ENCODE measurements at places on chromosomes 12 and 14.

DNA sequence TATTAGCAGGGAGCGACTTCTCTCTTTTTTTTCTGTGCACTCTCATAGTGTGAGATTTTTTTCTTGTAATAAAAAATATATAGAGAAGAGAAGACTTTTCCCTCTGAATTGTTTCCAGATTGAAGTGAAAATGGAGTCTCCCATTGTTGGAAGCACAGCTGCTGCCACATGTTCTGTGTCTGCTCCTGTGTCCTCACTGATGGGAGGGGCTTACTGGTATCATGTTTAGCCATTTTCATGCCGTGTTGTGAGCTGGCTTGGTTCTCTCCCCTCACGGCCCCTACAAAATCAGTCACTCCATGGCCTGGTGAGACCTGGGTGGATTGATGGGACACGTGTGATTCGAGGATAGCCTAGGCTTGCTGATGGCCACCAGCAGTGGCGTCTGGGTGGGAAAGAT is 379.7 kb upstream of the DDHD1 start:
- no peak for DNase-seq

- DNase-seq = no peak
These were observed 103.6 kb downstream of the NTF3 start for GRCh38 chr12:5535541-5535940.

DNA sequence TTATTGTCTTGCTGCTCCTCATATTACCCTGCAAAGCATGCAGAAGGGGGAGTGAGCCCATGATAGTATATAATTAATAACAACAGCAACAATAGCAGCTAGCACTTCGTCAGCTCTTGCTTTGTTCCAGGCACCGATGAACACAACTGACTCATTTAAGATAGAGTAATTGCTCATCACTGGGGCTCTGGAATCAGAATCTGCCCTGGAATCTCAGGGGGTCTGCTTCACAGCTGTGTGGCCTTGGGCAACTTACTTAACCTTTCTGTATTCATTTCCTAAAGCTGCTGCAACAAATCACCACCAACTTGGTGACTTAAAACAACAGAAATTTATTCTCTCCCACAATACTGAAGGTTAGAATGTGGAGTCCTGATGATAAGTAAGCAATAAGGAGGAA is 55.0 kb upstream of the PSMC1 start:
- DNase-seq = no peak

GRCh38 chr12:56080556-56081138 is 682 bp downstream of the ERBB3 start:
- no peak for DNase-seq

GRCh38 chr14:67426983-67427606 is 15.1 kb upstream of the PLEK2 start:
- DNase-seq = peak; percentile 56

- DNase-seq = peak; percentile 9
These were observed 19.7 kb upstream of the FAM234B start for GRCh38 chr12:13024531-13024916.

DNA sequence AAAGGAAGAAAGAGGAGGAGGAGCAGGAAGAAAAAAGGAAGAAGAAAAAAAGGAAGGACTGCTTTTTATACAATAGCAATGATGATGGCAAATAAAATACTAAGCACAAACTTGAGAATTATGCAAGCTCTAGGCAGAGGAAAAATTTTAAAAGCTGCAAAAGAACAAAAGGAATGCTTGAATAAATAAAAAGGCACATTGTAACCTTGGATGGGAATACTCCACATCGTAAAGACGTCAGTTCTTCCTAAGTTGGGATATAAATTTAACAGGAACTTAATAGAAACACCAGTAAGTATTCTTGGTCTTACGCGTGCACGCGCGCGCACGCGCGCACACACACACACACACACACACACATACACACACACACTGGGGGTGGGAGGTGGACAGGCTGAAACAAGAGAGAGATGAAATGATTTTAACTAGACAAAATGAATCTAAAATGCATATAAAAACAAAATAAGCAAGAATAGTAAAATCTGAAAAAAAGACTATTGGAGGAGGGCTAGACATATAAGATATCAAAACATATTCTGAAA is 43.0 kb downstream of the SERPINA3 start:
- no peak for DNase-seq

DNA sequence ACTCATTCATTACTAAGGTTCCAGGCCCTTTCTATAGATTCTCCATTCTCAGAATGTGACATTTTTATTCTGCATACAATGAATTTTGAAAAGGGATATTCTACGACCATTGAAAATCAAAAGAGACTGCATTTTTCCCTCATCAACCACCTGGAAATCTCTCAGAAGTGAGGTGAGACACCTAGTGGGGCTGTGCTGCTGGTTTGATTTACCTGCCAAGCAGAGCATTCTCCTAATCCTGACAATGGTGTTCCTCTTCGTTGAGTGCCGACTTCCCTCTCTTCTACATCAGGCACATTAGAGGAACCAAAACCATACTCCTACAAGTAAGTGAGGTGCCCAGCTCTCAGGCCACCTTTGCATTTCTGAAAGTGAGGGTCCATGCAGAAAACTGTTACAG is 14.9 kb downstream of the CKB start:
- no peak for DNase-seq

DNA sequence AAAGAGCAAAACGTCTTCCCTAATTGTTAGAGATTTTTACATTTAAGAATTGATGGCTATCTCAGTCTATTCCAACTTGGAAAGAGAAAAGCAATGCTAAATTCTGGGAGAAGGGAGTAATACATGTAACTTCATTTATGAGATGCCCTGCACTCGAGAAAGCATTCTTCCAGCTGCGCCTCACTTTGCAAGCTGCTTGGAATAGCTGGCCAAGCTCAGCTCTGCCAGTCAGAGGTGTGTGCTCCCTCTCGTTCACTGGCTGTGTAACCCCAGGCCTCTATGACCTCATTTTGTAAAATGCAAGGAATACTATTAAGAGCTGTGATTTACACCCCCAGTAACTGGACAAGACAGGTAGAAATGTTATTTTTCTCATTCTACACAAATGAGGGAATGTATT is 79.1 kb downstream of the OTX2 start:
- no peak for DNase-seq

GRCh38 chr12:13945641-13946040 is 35.8 kb downstream of the GRIN2B start:
- DNase-seq = no peak

DNA sequence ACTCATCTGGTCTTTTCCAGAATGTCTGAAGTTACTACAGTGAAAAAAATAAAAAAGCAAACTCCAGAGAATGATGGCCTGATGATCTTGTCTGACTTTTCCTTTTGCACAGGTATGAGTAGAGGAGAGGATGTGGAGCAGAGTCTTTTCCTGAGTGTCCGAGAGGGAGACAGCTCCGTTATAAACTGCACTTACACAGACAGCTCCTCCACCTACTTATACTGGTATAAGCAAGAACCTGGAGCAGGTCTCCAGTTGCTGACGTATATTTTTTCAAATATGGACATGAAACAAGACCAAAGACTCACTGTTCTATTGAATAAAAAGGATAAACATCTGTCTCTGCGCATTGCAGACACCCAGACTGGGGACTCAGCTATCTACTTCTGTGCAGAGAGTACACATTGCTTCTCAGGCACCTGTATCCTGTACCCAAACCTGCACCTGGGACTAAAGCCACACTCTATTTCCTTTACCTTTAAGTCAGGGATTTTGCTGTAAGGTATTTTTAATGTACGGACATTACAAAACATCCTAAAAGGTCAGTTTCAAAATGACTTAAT is 75.8 kb upstream of the OR4E1 start:
- no peak for DNase-seq

- no peak for DNase-seq
These were observed 120.7 kb upstream of the PWP1 start for GRCh38 chr12:107564946-107565345.

DNA sequence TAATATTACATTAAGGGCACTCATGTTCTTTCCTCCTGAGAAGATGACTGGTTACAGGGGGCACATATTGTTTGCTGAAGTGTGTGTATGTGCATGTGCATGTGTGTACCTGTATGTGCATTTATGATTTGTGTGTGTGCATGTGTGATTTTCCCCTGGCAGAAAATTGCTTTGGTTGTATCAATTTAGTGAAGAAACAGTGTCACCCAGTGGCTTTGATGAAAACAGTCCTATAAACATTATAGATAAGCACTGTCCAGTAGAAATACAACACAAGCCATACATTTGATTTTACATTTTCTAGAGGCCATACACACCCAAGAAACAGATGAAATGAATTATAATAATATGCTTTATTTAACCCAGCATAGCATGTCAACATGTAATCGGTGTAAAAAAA is 8.6 kb downstream of the PDE3A start:
- no peak for DNase-seq

GRCh38 chr12:9237286-9237685 is 29.1 kb upstream of the PZP start:
- no peak for DNase-seq

- DNase-seq = no peak
These were observed 355.6 kb downstream of the LRIG3 start for GRCh38 chr12:58564721-58565120.

DNA sequence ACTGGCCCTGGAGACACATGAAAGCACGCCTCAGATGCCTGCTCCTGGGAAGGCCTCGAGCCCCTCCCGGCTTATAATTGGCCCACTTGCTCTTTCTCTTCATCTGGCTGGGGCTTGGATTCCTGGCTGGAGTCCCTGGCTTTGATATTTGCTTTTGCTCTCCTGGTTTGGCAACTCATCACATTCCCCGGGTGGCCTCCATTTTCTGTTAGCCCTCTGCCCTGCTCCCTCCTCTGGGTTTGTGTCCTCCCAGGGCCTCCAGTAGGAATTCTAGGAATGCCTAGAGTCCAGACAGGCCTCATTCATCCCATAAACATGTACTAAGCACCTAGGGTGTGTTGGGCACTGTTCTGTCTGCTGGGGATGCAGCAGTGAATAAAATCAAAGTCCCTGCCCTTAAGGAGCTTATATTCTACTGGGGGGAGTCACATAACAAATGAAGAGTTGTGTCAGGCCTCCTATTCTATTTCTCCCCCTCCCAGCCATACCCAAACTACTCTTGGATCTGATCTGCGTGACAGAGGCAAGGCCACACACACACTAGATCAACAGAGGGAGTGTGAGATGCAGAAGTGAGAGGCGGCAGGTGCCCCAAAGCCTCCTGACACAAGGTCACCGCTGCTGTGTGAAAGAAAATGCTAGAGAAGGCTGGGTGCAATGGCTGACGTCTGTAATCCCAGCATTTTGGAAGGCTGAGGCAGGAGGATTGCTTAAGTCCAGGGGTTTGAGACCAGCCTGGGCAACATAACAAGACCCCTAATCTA is 21.3 kb upstream of the TSPAN9 start:
- no peak for DNase-seq

DNA sequence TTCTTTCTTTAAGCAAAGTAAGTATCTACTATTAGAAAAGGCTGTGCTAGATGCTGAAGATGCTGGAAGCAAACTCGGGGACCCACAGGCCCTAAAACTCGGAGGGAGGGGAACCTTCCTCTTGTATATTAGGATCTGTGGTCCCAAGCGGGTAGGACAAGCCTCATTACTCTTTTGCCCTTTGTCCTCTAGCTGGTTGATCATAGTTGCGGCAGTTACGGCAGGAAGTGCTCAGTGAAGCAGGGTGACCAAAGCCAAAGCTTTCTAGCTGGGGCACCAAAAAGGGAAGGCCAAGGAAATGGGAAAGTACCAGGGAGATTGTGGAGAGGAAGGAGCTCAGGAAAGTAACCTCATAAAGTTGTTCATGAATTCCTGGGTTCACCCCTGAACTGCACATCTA is 76.3 kb downstream of the SCFD1 start:
- DNase-seq = no peak

DNA sequence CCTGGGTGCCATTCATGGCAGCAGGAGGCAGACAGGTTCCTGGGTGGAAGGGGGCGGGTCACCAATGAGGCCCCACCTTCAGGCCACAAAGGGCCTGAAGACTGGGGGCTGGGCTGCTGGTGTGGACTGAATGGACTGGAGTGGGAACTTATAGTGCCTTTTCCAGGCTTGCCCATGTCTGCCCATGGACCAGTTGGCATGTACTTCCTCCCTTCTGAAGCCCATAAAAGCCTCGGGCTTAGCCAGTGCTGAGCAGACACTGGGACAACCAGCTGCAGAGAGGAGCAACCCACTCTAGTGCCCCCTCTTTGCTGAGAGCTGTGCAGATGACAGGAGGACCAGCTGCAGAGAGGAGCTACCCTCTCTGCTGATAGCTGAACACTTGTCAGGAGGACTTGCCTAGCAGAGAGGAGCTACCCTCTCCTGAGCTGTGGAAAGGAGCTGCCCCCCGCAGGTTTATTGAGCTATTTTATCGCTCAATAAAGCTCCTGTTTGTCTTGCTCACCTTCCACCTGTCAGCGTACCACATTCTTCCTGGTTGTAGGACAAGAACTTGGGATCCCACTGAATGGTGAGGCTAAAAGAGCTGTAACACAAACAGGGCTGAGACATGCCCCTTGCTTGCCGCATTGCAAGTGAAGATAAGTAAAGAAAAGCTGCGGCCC is 34.0 kb downstream of the APAF1 start:
- DNase-seq = no peak

- DNase-seq = no peak
These were observed 1.2 kb downstream of the ESRRB start for GRCh38 chr14:76376878-76377734.

- no peak for DNase-seq
These were observed 383.0 kb downstream of the PCNX1 start for GRCh38 chr14:71290301-71290700.

GRCh38 chr14:101120641-101121507 is 217.4 kb upstream of the RTL1 start:
- peak; percentile 95 for DNase-seq

- no peak for DNase-seq
These were observed 2.0 kb upstream of the CCDC197 start for GRCh38 chr14:93994919-93995682.

DNA sequence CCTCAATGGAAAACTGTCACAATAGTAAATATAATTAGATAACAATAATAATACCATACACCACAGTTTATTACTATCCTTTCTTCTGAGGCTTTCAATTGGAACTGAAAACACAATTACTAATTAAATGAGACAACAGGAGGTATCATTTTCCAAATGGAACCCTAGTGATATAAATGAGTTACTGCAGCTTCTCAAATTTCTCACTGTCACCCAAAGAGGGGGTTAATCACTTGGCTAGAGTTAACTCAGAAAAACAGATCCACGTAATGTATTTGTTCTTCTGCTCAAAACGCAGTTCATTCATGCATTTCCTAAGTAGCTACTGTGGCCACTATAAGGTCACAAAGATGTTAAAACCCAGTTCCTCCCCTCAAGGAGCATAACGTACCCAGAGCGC is 120.9 kb upstream of the FOXN3 start:
- no peak for DNase-seq

- no peak for DNase-seq
These were observed 63.9 kb downstream of the KNTC1 start for GRCh38 chr12:122590990-122591389.

GRCh38 chr14:101965181-101965544 is 790 bp downstream of the DYNC1H1 start:
- peak; percentile 66 for DNase-seq

- no peak for DNase-seq
These were observed 318.1 kb downstream of the ZFP36L1 start for GRCh38 chr14:68474741-68475140.

- no peak for DNase-seq
These were observed 2.6 kb downstream of the YAF2 start for GRCh38 chr12:42235426-42235825.

- DNase-seq = peak; percentile 82
These were observed 24.8 kb downstream of the FOS start for GRCh38 chr14:75303381-75303789.

GRCh38 chr14:96979611-96980074 is 182.5 kb downstream of the VRK1 start:
- DNase-seq = no peak

Measured in CD14-positive monocyte (primary cell).